Sigmoid colon (tissue), 7 donors: ENCODE measurements at places on chromosomes 11 and 22. TPM values are rescaled to one million over a fixed set of nuclear protein-coding genes. Genes with fewer than 3 reads are reported as not detected.
A peak's percentile ranks its signal among the peaks of the same experiment; 100 is the strongest.

DNA sequence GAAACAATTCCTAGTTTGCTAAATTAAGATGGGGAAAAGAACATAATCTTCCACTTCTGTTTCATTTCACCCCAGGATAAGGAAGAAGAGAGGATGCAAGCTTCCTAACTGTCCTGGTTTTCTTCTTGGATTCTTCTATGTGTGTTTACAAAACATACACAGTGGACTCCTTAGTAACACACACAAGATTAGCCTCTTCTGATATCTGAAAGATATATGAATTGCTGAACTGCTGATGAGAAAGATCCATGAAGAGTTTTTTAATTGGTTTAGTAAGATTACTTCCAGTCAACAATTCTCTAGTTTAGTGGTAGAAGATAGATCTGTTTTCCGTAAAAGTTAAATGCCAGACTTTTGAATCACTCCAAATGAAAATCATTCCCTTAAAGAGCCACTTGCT lies 86.8 kb downstream of the WT1 start:
- no peak overlapping the region for H3K27ac ChIP-seq
- H3K36me3 ChIP-seq = no peaks in the 10 kb centered on the region
- no peaks in the 10 kb centered on the region for H3K27me3 ChIP-seq
- DNase-seq = no peak
- peaks cover 3% of the 10 kb centered on the region for H3K4me1 ChIP-seq

DNA sequence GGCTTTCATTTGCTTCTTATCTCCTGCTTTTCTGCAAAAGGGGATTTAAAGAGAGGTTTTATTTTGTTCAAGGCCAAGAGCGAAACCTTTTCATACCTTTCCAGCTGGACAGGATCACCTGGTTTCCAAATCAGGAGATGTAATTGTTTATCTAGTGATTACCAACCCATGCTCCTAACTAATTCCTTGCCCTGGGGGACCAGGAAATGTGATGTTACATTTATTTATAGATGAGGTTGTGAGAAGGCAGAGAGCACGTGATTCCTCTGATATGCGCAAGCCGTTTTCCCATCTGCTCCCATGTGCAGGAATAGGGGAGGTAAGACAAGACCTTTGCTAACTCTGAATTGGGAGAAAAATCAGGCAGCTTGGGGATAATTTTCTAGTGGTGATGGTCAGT lies 507.2 kb upstream of the LARGE1 start:
- no peak for DNase-seq
- H3K4me3 ChIP-seq = no peak overlapping the region
- no peak overlapping the region for H3K27ac ChIP-seq
- no peaks in the 10 kb centered on the region for H3K27me3 ChIP-seq
- H3K4me1 ChIP-seq = no peaks in the 10 kb centered on the region

DNA sequence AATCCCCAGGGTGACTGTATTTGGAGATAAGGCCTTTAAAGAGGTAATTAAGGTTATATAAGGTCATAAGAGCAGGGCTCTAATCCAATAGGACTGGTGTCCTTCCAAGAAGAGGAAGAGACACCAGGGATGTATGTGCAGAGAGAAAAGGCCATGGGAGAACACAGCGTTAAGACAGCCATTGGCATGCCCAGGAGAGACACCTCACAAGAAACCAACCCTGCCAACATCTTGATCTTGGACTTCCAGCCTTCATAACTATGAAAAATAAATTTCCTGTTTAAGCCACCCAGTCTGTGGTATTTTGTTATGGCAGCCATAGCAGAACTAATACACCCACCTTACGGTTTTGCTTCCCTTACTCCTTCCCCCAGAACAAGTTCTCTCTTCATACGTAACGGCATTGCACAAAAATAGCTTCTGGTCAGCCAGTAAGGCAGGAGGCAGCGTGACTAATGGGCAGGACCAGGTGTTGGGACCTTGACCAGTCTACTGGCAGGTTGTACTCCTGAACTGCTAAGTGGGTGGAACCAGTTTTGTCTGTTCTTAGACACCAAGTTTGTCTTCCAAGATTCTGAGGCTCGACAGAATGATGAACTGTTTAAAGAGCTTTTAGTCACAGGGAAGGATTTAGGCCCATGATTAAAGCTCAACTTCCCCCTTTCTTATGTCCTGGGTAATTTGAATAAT lies 31.9 kb upstream of the UPB1 start:
- H3K36me3 ChIP-seq = no peaks in the 10 kb centered on the region
- H3K4me1 ChIP-seq = peaks cover 12% of the 10 kb centered on the region
- no peaks in the 10 kb centered on the region for H3K27me3 ChIP-seq
- no peak overlapping the region for H3K27ac ChIP-seq
- DNase-seq = no peak

DNA sequence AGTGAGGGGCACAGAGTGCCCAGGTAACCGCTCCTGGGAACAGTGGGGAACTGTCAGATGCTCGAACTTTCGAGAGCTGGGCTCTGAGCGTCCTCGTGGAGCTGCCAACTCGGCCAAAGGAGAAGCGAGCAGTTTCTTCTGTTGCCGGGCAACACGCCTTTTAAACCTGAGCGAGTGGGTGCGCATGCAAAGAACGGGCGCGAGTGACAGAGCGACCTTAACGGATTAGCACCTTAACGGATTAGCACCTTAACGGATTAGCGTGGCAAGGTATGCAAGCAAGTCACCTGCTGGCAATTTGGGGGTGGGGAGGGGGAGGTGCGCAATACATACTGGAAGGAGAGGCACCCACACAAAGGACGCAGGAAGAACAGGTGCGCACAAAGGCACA lies 61.8 kb upstream of the PRODH start:
- no peaks in the 10 kb centered on the region for H3K4me1 ChIP-seq
- peaks cover 59% of the 10 kb centered on the region for H3K27me3 ChIP-seq
- H3K27ac ChIP-seq = no peak overlapping the region
- no peaks in the 10 kb centered on the region for H3K36me3 ChIP-seq

DNA sequence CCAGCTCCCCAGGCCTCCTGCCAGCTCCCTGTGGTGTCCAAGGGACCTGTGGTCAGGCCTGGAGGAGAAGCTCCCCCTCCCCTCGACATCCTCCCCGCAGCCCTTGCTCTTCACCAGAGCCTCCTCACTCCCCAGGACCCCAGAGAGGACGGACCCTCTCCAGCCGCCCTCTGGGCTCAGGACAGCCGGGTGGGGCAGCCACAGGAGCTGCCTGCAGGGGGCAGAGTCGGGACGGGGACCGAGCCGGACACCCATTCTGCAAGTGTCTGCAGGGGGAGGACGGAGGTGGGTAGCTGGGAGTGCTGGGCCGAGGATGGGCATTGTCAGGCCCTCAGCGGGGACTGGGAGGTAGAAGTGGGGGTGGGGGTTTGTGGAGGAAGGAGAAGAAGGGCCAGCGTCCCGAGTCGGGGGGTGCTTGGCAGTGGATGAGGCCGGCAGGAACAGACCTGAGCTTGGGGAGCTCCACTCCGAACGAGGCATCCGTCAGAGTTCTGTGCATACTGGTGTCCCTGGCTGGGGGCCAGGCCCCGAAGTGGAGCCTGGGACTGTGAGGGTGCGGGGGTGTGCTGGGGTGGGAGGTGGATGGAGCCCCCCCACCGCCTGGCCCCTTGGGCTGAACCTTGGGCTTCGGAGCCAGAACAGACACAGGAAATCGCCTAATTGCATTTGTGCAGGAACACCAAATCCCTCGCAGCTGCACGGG lies 15.2 kb downstream of the PRR33 start:
- H3K4me3 ChIP-seq = peak overlapping the region; percentile 2
- peaks cover 10% of the 10 kb centered on the region for H3K27me3 ChIP-seq
- H3K4me1 ChIP-seq = peaks cover 49% of the 10 kb centered on the region
- peak overlapping the region; percentile 24 for H3K27ac ChIP-seq
- DNase-seq = peak; percentile 80

DNA sequence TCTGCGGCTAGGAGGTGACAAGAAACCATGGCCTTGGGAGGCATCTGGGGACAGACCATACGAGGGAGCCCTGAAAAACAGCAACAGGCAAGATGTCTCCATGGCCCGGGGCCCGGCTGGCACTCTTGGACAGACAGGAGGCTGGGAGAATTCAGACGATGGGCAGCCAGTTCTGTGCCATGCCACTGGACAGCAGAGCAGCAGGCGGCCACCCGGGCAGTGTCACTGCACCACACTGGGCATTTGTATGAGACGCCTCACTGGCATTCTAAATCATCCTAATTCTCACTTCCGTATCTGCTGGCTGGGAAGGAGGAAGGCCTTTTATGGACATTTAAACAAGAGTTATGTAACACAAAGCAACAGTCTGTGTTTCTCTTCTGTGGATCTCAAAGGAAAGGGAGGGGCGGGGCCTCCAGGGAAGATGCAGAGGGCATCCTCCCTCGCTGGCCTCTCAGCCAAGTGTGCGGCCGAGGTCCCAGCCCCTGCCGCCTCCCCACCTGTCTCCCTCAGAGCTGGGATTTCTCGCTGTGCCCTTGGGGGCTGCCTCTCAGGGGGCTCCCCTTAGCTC lies 350.3 kb downstream of the SHANK2 start:
- peak overlapping the region; percentile 72 for H3K27ac ChIP-seq
- no peaks in the 10 kb centered on the region for H3K36me3 ChIP-seq
- DNase-seq = peak; percentile 77
- no peak overlapping the region for H3K4me3 ChIP-seq
- H3K4me1 ChIP-seq = peaks cover 28% of the 10 kb centered on the region

- H3K4me3 ChIP-seq = no peak overlapping the region
- H3K36me3 ChIP-seq = no peaks in the 10 kb centered on the region
- peaks cover 21% of the 10 kb centered on the region for H3K4me1 ChIP-seq
- DNase-seq = peak; percentile 41
- H3K27me3 ChIP-seq = peaks cover 46% of the 10 kb centered on the region
- H3K27ac ChIP-seq = no peak overlapping the region
Measured at GRCh38 chr22:50014655-50015401, 2.3 kb upstream of the IL17REL start.

GRCh38 chr22:45876136-45877035 lies 100.6 kb downstream of the WNT7B start:
- H3K27ac ChIP-seq = no peak overlapping the region
- no peaks in the 10 kb centered on the region for H3K4me1 ChIP-seq
- no peaks in the 10 kb centered on the region for H3K36me3 ChIP-seq
- no peak overlapping the region for H3K4me3 ChIP-seq
- DNase-seq = peak; percentile 56

DNA sequence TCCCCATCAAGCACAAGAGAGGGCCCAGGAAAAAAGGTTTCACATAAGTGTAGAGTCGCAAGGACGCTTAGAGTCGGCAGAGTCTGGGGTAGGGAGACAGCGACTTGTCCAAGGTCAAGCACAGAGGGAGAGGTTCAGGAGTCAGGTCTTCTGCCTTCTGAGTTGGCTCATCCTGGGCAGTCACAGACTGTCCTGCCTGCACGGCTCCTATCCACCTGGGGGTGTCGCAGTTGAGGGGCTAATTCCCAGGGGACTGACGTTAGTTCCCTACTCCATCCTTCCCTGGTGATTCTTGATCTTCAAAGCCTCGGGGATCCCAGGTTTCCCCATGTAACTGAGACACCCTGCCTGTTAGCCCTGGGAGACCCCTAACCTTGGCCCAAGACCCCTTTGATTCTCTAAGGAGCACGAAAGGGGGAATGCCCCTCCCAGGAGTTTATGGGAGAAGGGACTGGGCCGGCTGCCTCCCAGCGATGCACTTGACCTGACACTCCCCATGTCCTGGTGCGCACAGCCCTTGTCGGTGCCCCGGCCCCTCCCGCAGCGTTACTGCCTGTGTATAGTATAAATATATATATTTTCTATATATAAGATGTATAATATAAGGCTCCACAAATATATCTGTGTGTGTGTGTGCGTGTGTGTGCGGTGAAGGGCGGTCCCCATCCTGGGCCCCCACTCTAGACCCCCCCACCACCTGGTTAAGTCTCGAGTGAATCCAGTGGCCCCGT lies 14.7 kb upstream of the TAB1 start:
- H3K36me3 ChIP-seq = peaks cover 6% of the 10 kb centered on the region
- H3K4me3 ChIP-seq = no peak overlapping the region
- DNase-seq = no peak
- no peaks in the 10 kb centered on the region for H3K27me3 ChIP-seq

GRCh38 chr11:128524172-128524571 lies 63.2 kb downstream of the ETS1 start:
- H3K4me1 ChIP-seq = peaks cover 12% of the 10 kb centered on the region
- peak overlapping the region; percentile 94 for H3K27ac ChIP-seq
- no peak for DNase-seq
- H3K4me3 ChIP-seq = no peak overlapping the region
- H3K27me3 ChIP-seq = no peaks in the 10 kb centered on the region

DNA sequence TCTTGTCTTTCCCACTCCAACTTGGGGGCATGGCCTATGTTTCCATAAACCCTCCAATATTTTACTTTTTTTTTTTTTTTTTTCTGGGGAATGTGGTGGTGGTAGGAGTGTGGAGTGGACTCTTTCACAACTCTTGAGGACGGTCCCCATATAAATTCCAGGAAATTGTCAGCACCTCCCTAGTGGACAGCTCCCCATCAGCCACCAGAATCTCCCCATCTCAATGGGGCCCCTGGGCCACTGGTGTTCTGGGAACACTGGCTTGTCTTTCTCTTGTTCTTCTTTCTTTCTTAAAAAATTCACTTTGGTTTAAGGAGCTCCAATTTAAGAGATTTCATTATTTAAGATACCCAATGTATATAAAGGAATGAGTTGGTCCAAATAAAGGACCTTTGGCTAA lies 74.1 kb downstream of the ADM start:
- DNase-seq = no peak
- H3K27ac ChIP-seq = no peak overlapping the region
- no peak overlapping the region for H3K4me3 ChIP-seq
- peaks cover 17% of the 10 kb centered on the region for H3K4me1 ChIP-seq
- no peaks in the 10 kb centered on the region for H3K36me3 ChIP-seq

DNA sequence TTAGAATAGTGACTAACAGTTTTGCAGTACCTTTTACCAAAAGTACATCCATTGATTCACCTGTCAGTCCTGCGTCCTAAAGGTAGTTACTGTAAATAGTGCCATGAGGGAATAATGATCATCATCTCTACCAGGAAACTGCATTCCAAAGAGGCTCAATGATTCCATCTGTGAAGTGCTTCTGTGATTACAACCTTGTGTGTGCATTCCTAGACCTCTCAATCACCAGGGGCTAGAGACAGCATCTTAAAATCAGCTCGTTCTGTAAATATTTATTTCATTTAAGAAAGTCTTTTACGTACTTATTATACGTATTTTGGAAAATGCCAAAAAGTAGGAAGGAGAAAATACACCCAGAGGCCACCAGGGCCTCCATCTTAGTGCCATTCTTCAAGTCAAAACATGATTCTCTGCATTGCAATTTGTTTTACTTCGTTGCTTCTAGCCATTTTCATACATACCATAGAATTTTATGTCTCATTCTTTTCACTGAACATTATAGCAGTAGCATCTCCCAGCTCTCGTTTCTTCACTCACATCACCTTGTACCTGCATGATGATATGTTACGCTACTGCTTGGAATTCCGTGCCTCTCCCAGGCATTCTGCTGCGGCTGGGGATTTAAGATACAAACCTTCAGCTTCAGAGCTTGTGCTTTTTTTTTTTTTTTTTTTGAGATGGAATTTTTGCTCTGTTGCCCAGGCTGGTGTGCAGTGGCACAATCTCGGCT lies 117.0 kb downstream of the SEZ6L start:
- no peak overlapping the region for H3K27ac ChIP-seq
- no peaks in the 10 kb centered on the region for H3K4me1 ChIP-seq
- DNase-seq = no peak
- H3K27me3 ChIP-seq = no peaks in the 10 kb centered on the region
- H3K4me3 ChIP-seq = no peak overlapping the region
- no peaks in the 10 kb centered on the region for H3K36me3 ChIP-seq

- DNase-seq = no peak
- no peak overlapping the region for H3K27ac ChIP-seq
- no peaks in the 10 kb centered on the region for H3K4me1 ChIP-seq
- H3K4me3 ChIP-seq = no peak overlapping the region
Measured at GRCh38 chr11:27487706-27488105, 15.1 kb upstream of the LGR4 start.

The PHF5A gene
- total RNA-seq = 31.9 TPM

The FAM227A gene
- total RNA-seq = 0.55 TPM
